Tibial artery (tissue), 4 donors: ENCODE measurements at places on chromosomes 12 and 14.

DNA sequence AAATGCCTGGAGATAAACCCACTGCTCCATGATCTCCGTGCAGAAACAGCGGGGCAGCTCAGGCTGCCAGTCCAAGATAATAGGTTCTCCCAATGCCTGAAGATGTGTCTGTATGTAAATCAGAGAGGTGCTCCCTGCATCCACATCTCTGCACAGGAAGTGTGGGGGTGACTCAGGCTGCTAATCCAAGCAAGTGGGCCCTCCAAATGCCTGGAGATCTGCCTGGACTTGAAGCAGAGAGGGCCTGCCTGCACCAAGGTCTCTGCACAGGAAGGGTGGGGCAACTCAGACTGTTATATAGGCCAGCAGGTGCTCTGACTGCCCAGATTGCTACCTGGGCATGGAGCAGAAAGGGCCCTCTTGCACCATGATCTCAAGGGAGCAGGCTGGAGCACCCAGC is 504.7 kb downstream of the LRFN5 start:
- no peak overlapping the region for H3K27ac ChIP-seq
- no peak overlapping the region for H3K4me3 ChIP-seq
- no peaks in the 10 kb centered on the region for H3K36me3 ChIP-seq
- DNase-seq, result no peak
- H3K4me1 ChIP-seq, result no peaks in the 10 kb centered on the region
- H3K27me3 ChIP-seq, result no peaks in the 10 kb centered on the region

DNA sequence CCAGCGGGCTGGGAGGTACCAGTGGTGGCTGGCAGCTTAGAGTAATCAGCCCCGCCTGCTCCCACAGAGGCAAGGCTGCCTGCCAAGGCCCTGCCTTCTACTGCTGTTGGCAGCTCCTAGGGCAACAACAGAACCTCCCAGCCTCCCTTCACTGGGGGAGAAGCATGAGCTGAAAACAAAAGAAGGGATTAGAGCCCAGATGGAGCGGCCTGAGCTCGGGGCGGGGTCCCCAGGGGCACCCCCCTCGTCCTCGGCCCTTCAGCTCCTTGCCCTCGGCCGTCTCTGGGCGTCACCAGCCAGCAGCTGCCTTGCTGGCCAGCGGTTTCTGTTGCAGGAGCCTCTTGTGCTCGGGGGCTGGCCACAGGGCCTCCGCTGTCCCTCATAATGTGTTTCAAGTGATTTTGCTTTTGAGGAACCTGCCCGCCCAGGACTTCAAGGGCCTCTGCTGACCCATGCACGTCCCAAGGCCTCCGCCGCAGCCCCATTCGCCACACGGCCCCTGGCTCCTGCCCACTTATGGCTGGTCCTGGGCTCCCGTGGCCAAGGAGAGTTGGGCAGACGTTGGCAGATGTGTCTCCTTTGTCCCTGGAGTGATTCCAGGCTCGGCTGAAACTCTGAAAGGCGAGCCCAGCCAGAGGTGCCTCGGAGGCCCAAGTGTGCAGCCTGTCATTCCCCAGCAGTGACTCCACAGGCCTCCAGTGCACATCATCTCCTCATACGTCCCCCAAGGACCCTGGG is 49.7 kb downstream of the PSMA6 start:
- peaks cover 64% of the 10 kb centered on the region for H3K4me1 ChIP-seq
- H3K27ac ChIP-seq, result peak overlapping the region; percentile 92
- H3K4me3 ChIP-seq, result peak overlapping the region; percentile 48

GRCh38 chr14:104821971-104822608 is 21.2 kb downstream of the ZBTB42 start:
- no peaks in the 10 kb centered on the region for H3K36me3 ChIP-seq
- no peak overlapping the region for H3K4me3 ChIP-seq
- DNase-seq, result no peak
- no peaks in the 10 kb centered on the region for H3K27me3 ChIP-seq

DNA sequence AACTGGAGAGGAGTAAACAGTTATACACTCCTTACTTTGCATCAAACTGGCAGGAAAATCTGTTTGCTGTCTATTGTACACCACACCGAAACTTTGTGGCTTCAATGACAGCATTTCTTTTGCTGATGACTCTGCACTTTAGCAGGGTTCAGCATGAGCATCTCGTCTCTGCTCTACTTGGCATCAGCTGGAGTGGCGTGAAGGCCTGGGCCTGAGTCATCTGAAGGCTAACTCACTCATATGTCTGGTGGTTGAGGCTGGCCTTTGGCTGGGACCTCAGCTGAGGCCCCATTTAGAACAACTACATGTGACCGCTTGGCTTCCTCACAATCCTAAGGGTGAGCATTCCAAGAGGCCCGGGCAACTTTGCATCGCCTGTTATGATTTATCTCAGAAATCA is 28.7 kb upstream of the REP15 start:
- peaks cover 8% of the 10 kb centered on the region for H3K36me3 ChIP-seq
- H3K4me3 ChIP-seq, result no peak overlapping the region

- no peak overlapping the region for H3K4me3 ChIP-seq
- no peaks in the 10 kb centered on the region for H3K4me1 ChIP-seq
- no peaks in the 10 kb centered on the region for H3K36me3 ChIP-seq
- no peak for DNase-seq
These were observed 22.2 kb downstream of the RALGAPA1 start for GRCh38 chr14:35786856-35787255.

DNA sequence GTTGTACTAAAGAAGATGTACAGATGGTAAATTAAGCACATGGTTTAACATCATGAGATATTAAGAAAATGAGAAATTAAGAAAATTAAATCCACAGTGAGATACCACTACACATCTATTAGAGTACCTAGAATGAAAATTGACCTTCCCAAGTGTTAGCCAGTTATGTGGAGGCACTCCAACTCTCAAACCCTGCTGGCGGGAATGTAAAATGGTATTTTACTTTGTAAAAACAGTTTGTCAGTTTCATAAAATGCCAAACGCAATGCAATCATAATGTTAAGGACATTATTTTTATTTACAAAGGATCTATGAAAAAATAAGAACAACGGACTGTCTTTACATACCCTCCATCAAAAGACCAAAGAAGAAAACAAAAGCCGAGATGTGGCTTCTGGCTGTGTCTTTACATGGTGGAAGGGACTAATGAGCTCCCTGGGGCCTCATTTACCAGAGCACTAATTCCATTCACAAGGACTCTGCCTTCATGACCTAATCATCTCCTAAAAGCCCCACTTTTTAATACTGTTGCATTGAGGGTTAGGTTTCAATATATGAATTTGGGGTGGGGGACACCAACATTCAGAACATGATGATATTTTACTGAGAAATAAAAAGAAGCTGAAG is 1178.7 kb downstream of the AACS start:
- no peak for DNase-seq
- H3K4me1 ChIP-seq, result no peaks in the 10 kb centered on the region
- H3K4me3 ChIP-seq, result no peak overlapping the region

DNA sequence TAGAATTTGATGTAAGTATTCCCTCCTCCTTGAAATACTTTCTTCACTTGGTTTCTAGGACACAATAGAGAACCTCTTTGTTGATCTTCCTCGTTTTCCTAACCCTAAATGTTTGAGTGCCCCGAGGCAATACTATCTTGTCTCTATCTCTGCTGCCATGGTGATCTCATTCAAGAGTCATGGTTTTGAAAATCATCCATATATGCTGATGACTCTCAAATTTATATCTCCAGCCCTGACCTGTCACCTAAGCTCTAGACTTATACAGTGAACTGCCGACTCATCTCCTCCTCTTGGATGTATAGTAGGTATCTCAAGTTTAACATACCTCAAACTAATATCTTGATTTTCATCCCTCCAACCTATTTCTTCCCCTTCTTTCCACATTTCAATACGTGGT is 71.4 kb downstream of the RIC8B start:
- peaks cover 15% of the 10 kb centered on the region for H3K36me3 ChIP-seq
- H3K27ac ChIP-seq, result no peak overlapping the region
- peaks cover 6% of the 10 kb centered on the region for H3K4me1 ChIP-seq
- no peaks in the 10 kb centered on the region for H3K27me3 ChIP-seq
- no peak for DNase-seq

- H3K4me1 ChIP-seq, result no peaks in the 10 kb centered on the region
- H3K36me3 ChIP-seq, result no peaks in the 10 kb centered on the region
- no peak overlapping the region for H3K27ac ChIP-seq
- DNase-seq, result no peak
- H3K4me3 ChIP-seq, result no peak overlapping the region
These were observed 196.4 kb downstream of the RGS6 start for GRCh38 chr14:72128629-72129028.

- peaks cover 5% of the 10 kb centered on the region for H3K36me3 ChIP-seq
- DNase-seq, result peak; percentile 64
- no peaks in the 10 kb centered on the region for H3K27me3 ChIP-seq
- H3K27ac ChIP-seq, result peak overlapping the region; percentile 96
- peak overlapping the region; percentile 62 for H3K4me3 ChIP-seq
- H3K4me1 ChIP-seq, result peaks cover 32% of the 10 kb centered on the region
These were observed 2.6 kb downstream of the BMP4 start for GRCh38 chr14:53953828-53954550.

GRCh38 chr12:122841544-122842321 is 6.5 kb downstream of the HIP1R start:
- no peaks in the 10 kb centered on the region for H3K27me3 ChIP-seq
- peak overlapping the region; percentile 32 for H3K27ac ChIP-seq
- no peak for DNase-seq
- no peaks in the 10 kb centered on the region for H3K36me3 ChIP-seq
- no peaks in the 10 kb centered on the region for H3K4me1 ChIP-seq

- H3K36me3 ChIP-seq, result no peaks in the 10 kb centered on the region
- DNase-seq, result no peak
- H3K4me1 ChIP-seq, result no peaks in the 10 kb centered on the region
- no peak overlapping the region for H3K4me3 ChIP-seq
- no peaks in the 10 kb centered on the region for H3K27me3 ChIP-seq
These were observed 404.7 kb downstream of the DAD1 start for GRCh38 chr14:22184157-22184829.

DNA sequence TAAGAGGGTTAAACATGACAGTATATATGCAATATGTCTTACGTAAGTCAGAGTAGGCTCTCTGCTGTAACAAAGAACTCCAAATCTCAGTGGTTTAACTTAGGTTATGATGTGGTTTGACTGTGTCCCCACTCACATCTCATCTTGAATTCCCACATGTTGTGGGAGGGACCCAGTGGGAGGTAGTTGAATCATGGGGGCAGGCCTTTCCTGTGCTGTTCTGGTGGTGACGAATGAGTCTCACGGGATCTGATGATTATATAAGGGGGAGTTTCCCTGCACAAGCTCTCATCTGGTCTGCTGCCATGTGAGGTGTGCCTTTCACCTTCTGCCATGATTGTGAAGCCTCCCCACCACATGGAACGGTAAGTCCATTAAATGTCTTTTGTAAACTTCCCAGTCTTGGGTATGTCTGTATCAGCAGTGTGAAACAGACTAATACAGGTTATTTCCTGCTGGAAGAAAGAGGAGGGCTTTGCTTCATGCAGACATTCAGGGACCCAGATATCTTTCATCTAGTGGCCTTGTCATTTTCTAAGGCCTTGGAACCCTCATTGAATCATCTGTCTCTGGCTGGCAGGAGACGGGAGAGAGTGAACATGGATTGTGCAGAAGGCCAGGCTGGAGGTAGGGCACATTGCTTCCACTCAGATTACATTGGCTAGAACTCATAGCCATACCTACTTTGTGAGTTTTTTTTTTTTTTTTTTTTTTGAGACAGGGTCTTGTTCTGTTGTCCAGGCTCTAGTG is 96.1 kb downstream of the CRADD start:
- peaks cover 24% of the 10 kb centered on the region for H3K4me1 ChIP-seq
- H3K27ac ChIP-seq, result no peak overlapping the region
- no peaks in the 10 kb centered on the region for H3K27me3 ChIP-seq
- no peak for DNase-seq
- H3K36me3 ChIP-seq, result no peaks in the 10 kb centered on the region

- H3K4me1 ChIP-seq, result no peaks in the 10 kb centered on the region
- no peaks in the 10 kb centered on the region for H3K27me3 ChIP-seq
- H3K27ac ChIP-seq, result no peak overlapping the region
- no peak for DNase-seq
- no peaks in the 10 kb centered on the region for H3K36me3 ChIP-seq
These were observed 38.4 kb upstream of the ATXN7L3B start for GRCh38 chr12:74499192-74499591.

DNA sequence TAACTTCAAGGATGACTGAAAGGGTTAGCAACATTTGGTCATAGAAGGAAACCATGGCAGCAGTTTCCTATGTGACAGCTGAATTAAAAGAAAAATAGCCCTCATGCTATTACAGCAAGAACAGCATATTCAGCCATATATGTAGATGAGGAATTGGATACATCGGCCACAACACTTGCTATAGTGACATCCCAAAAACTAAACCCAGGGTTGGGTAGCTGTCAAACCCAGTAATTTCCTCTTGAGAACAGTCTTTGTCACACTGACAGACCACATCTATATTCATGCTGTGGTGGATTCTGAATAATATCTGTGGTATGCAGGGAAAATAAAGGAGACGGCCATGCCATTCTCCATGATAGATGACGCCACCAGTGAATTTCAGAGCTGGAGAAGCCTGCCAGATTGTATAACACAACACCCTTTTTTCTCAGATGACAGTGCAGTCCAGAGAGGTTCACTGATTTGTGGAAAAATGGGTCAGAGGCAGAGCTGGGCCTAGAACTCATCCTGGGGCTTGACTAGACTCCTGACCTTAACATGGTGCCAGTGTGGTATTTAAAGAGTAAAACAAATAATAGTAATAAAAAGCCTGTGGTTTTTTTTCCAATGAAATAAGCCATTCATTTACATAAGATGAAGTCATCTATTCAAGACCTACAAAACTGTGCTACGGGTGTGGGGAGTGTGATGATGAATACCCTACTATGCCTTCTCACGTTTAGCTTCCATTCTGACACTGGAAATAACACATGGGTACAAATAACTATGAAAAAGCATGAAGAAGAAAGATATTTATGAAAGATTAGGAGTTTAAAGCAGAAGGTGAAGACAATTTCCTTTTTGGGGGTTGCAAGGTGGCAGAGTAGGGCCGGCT is 32.3 kb downstream of the EFCAB11 start:
- H3K36me3 ChIP-seq, result no peaks in the 10 kb centered on the region
- no peaks in the 10 kb centered on the region for H3K27me3 ChIP-seq
- H3K4me3 ChIP-seq, result no peak overlapping the region
- no peak overlapping the region for H3K27ac ChIP-seq
- no peaks in the 10 kb centered on the region for H3K4me1 ChIP-seq

DNA sequence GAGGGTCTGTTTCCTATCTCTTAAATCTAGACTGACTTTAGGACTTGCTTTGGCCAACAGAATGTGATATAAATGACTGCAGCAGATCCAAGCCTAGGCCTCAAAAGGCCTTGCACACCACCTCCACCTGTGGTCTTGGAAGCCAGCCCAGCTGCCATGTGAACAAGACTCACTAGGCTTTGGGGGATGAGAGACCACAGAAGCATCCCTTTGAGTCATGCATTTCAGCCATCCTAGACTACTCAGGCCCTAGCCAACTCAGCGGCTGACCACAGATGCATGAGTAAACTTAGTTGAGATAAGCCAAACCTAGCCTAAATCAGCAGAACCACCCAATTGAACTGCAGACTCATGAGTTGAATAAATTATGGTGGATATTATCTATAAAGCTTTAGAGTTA is 87.7 kb downstream of the KCNH5 start:
- H3K36me3 ChIP-seq, result no peaks in the 10 kb centered on the region
- no peak overlapping the region for H3K4me3 ChIP-seq
- no peak for DNase-seq
- no peaks in the 10 kb centered on the region for H3K27me3 ChIP-seq

GRCh38 chr12:21547437-21547836 is 21.3 kb downstream of the SPX start:
- no peak overlapping the region for H3K27ac ChIP-seq
- H3K4me1 ChIP-seq, result peaks cover 6% of the 10 kb centered on the region
- H3K27me3 ChIP-seq, result no peaks in the 10 kb centered on the region
- DNase-seq, result no peak
- H3K4me3 ChIP-seq, result no peak overlapping the region
